ENCODE measurements at places on chromosomes 2 and 18.

DNA sequence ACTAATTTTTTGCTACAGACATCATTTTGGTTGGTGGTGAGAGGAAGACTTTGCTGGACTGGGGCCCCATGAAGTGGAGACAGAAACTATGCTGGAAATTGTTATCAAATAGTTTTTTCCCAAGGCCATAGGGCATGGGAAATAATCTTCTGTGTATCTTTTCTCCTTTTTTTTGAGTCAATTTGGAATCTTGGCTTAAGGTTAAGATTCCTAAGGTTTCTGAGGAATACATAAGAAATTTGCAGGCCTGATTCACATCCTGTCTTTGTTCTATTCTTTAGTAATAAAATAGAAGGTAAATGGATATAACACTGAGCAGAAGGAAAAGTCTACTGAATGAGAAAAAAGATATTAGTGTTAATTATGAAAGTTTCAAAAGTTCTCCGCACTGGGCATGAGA is 16.6 kb downstream of the SMC6 start:
- DNase-seq, result no peak

DNA sequence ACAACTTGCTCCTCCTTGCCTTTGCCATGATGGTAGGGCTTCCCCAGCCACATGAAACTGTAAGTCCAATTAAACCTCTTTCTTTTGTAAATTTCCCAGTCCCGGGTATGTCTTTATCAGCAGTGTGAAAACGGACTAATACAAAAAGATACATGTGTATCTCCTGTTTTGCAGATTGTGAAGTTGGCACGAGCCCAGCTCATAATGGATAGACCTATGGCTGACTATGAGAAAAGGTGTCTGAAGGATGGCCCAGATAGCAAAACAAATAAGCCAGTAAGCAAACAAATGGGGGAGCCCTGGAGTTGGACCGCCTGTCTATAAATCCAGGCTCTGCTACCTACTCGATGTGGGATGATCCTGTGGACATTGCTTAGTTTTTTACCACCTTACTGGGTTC is 15.5 kb upstream of the PRKCE start:
- no peak for DNase-seq

DNA sequence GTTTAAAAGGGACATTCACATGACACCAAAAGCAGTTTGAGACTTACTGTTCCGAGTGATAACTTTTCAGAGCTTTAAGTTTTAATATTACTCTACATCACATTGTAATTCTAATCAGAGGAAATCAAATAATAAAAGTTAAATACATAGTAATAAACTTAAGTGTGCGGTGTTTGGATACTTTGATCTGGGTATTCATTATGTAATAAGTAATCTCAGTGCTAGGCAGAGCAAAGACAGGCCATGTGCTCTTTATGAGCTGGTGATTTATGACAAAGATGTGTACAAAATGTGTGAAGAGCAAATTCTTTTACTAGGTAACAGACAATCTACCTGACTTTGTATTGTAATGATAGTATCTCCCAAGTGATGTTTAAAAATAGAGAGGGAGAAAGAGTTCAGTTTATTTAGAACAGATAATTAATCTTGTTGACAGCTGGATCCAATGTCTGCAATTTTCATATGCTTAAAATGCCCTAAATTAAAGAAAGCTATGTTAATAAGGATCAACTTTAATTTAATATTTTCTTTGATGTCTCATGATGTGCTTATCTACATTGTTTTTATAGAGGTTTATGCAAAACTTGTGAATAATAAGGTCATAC is 4.4 kb downstream of the CFAP221 start:
- no peak for DNase-seq

GRCh38 chr2:223041527-223042109 is 10.4 kb upstream of the KCNE4 start:
- DNase-seq, result no peak

DNA sequence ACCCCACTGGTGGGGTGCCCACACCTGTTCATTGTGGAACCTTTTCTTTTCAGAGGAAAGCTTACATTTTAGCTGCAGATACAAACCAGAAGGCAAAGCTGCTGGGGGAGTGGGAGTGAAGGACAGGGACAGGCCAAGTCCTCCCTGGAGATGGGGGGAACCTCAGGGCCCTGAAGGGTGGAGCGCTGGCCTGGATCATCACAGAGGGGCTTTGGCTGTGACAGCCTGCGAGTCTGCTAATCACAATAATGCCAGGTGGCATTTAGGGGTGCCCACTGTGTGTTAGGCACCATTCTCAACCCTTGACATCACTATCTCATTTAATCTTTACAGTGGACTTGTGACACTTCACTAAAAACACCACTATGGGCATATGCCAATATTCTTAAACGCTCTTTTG is 27.4 kb downstream of the KCTD1 start:
- no peak for DNase-seq

- no peak for DNase-seq
Measured at GRCh38 chr2:189849550-189849949, 65.3 kb downstream of the PMS1 start.

- DNase-seq, result no peak
Measured at GRCh38 chr18:6537475-6537874, 122.8 kb upstream of the L3MBTL4 start.

GRCh38 chr2:73285159-73285739 is 971 bp upstream of the FBXO41 start:
- no peak for DNase-seq

GRCh38 chr2:214747992-214748391 is 61.5 kb downstream of the BARD1 start:
- DNase-seq, result no peak

DNA sequence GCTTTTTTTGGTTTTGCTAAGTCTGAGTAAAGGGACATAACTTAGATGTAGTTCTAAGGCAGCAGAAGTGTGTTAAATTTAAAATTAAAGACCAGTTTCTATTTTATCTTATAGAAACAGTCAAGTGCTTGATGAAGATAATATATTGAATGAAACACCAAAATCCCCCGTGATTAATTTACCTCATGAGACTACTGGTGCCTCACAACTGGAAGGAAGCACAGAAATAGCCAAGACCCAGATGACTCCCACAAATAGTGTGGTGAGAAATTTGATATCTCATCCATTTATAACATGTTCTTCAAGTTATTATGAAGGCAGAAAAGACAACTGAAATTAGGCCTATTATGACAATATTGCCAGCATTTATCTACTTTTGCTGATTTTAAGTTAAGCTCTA is 45.6 kb downstream of the APLF start:
- DNase-seq, result no peak

- no peak for DNase-seq
Measured at GRCh38 chr2:19685731-19686130, 216.1 kb downstream of the TTC32 start.

- no peak for DNase-seq
Measured at GRCh38 chr18:60123031-60123430, 223.2 kb downstream of the PMAIP1 start.

- DNase-seq, result peak; percentile 77
Measured at GRCh38 chr2:8685697-8686358, 4.0 kb downstream of the ID2 start.

GRCh38 chr2:30701782-30702181 is 105.5 kb downstream of the CAPN13 start:
- DNase-seq, result no peak

- DNase-seq, result no peak
Measured at GRCh38 chr2:29270701-29271121, 155.5 kb downstream of the CLIP4 start.

DNA sequence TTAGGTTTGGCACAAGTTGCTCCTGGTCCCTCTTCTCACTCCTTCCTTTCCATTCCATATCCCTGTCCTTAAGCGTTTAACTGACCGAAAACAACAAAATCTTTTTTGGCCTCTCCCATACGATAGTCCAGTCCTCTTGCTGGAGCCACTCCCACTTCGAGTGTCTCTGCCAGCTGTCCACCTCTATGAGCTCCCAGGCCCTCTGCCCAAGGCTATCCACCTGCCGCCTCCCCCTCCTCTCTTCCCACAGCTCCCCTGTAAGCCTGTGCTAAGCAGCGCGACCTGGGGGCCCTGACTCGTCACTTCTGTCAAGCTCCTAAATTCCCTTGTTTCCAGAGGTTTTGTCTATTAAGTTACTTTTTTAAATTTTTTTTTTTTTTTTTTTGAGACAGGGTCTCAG is 47.0 kb upstream of the FOSL2 start:
- no peak for DNase-seq

- DNase-seq, result peak; percentile 91
Measured at GRCh38 chr2:170086751-170087412, 91.1 kb upstream of the MYO3B start.

DNA sequence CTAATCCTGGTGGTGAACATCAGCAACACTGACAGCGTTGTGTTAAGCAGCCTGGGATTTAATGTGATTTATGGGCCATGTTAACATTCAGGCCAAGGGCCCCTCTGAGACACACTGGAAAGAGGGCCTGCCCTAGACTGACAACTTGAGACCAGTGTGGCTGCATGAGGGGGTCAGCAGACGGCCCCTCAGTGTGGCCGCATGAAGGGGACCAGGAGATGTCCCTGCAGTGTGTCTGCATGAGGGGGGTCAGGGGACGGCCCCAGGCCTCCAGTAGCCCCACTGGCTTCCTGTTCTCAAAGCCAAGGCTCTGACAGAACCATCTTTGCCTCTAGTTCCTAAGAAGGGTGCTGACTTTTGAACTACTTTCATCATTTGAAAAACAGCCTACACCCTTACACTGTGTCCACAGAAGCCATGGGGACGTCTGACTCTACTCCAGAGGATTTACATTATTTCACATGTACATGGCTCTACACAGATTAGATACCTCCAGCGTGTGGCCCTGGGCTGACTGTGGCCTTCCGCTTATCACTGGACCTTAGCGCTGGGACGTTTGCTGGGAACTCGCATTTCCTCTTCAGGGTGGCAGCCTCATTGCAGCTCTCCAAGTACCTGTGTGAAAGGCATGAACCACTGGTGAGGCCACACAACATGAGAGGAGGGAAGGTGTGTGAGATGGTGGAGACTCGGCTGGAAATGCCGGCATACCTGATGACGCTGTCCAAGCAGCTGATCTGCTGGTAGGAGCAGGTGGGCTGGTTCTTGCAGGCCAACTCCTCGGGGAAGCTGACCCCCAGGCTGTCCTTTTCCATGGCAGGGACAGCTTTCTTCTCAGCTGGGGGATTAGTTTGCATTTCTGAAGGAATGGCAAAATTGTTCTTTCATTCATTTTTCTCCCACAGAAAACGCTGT is 18.2 kb upstream of the HES6 start:
- DNase-seq, result no peak

GRCh38 chr2:26559556-26559955 is 81.6 kb downstream of the CIB4 start:
- no peak for DNase-seq

DNA sequence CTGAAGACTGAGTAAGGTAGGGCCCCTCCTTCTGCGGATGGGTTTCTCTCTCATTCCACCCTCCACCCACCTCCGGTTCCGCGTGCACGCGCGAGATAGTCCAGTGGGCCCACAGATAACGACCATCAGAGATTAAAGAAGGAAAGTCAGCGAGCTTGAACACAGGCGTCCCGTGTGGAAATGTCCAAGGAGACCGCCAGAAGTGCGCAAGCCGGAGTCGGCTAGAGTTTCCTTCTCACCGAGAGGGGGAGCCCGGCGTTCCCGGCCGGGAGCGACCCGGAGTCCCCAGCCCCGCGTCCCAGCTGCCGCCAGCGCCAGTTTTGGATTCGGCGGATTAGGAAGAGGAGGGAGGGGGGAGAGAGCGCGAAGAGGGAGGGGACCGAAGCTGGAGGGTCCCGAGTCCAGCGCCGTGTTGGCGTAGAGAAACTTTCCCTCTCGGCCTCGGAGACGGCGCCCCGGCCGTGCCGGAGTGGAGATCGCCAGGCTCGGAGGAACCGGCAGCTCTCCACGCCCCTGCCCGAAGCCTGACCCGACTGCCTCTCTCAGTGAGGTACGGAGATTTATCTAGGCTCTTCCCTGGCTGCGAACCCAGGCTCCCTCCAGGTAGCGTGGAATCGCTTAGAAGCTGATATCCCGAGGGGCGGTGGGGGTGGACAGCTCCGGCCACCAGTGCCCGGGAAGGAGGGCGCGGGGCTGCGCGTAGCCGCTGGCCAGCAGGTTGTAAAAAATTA is at the start of gene GULP1:
Gene GULP1 (plus strand): TSS at position 258 of the 731 bp plus-strand sequence. CDS start 185,829 bp downstream, outside the sequence.
- DNase-seq, result no peak

GRCh38 chr2:183919926-183920325 is 678.4 kb upstream of the ZNF804A start:
- DNase-seq, result no peak

- no peak for DNase-seq
Measured at GRCh38 chr18:11857177-11857887, 6.1 kb downstream of the CHMP1B start.

DNA sequence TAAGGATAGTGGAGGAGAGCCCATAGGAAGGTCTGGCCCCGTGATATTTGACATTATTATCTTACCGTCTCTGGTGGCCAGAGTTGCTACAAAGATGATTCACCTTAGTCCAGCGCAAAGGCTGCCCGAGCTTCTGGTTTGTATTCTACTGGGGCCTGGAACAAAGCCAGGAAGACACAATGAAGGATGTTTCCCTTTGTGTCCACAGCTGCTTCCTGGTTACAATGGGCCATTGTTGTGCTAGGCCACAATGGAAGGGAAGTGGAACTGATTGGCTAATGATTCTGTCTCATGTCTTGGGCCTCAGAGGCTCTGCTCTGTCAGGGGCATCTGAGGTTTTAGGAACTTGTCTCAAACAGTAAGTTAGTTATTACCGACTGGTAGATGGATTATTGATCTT is 132.2 kb downstream of the TDRD15 start:
- DNase-seq, result no peak

GRCh38 chr18:48017635-48018034 is 87.2 kb upstream of the SMAD2 start:
- no peak for DNase-seq

- DNase-seq, result no peak
Measured at GRCh38 chr18:46502444-46502843, 154.6 kb downstream of the LOXHD1 start.

DNA sequence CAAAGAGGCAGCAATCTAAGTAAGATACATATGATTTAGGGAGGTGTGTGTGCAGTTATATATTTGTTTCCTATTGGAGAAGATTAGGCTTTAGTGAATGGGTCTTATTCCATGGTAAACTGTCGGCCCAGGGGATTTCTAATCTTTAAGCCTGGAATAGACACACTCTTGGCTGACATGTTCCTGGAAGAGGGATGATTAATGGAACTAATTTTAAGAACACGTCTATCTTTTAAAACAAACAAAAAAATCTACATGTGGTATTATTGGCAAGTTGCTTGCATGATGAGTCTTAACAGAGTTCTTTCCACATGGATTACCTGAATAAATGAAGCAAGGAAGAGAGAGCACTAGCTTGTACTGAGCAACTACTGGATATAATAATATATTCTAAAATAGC is 114.2 kb upstream of the NT5C1B start:
- no peak for DNase-seq

- no peak for DNase-seq
Measured at GRCh38 chr2:54289917-54290316, 33.9 kb upstream of the TSPYL6 start.

DNA sequence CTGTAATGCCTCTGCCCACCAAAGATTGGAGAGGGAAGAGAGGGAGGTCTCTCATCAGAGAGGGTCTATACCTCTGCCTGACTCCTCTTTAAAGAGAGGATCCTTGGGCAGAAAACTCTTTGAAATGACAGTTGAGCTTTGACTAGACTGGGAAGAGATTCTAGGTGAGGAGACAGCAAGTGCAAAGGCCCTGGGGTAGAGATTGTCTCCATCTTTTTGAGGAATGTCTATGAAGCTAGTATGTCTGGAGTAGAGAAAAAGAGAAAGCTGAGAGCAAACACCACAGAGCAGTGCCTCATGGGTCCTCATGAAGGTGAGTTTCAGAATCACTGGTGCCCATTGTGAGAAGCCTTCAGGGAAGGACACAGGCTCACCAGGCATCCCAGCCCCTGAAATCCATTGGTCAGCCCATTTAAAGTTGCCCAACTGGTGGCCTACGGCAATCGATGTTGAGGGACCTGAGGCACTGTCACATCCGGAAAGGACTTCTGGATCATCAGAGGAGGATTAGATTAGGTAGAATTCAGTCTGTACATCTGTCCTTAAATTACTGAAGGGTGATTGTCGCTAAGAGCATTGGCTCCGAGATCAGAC is 31.5 kb downstream of the LBH start:
- DNase-seq, result no peak

Data from NCI-H1694 treated with DMSO at 0.1 percent for 48 hours (cell line).